Pons (tissue), 1 donor: ENCODE measurements at places on chromosomes 2 and 18.

DNA sequence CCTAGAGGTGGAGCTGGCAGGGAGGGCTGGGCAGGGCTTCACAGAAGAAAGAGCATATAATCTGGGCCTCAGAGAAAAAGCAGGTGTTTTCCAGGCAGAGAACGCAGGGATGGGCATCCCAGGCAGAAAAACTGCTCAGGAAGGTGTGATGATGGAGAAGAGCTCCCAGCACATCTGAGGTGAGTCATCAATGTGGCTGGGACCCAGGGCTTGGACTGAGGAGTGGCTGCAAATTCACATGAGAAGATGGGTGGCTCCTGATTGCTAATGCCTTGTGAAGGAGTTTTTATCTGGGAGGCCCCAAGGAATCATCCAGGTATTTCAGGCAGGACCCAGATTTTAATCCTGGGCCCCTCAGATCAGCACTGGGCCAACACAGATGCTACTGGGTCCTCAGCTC is 10.2 kb downstream of the IL1F10 start:
- no peak for DNase-seq

DNA sequence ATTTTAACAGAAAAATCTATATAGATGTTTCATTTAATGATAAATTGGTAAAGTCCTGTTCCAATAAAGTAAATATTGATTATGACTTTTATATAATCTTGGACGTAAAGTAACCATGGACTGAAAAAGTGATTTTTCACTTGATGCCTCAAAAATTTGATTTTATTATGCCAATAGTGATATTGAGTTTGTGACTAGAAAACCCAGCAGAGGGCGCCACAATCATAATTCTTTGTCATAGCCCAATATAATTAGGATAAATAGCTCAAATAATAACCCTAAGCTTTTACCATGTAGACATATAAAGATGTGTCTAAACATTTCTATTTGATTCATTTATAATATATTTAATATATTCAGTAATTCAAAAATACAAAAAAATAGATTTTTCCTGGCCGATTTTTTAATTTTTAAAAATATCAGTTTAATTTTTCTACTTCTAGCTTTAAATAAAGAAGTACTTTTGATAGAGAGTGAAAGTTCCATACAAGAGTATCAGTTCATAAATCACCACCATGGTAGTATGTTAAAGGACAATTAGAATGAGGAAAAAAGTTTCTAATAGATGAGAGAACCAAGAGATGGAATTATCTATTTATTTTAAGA is 30.7 kb downstream of the CAMKMT start:
- DNase-seq, result peak; percentile 41

- peak; percentile 88 for DNase-seq
Measured at GRCh38 chr2:34096562-34097171, 497.6 kb upstream of the FAM98A start.

DNA sequence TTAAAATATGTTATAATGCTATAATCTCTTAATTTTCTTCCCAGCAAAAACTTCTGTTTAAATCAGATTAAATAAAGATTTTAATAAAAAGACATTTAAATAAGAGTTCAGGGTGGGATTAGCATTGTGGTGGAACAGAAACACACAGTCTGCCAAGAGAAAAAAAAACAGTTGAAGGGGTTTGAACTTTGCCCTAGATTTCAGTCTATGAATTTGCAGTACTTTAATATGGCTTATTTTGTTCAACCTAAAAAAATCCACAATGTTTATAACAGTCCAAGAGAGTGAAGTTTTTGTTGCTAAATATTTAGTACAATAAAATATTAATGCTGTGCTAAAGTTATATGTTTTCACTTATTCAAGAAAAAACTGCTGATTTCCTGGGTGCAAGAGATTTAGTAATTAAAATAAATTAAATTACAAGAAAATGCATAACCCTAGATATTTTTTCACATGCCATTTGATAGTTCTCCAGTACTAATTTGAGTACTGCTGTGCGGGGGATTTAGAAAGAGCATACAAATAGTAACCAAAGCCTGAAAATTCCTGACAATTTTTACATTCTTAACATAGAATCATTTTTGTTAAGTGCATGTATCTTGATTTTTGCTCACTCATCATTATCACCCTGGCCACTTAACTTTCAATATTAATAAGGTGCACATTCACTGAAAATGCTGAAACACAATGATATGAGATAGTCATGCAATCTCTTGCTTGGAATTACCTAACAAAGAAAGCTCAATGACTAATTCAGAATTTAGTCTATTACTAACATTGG is 52.6 kb downstream of the SLC40A1 start:
- no peak for DNase-seq

DNA sequence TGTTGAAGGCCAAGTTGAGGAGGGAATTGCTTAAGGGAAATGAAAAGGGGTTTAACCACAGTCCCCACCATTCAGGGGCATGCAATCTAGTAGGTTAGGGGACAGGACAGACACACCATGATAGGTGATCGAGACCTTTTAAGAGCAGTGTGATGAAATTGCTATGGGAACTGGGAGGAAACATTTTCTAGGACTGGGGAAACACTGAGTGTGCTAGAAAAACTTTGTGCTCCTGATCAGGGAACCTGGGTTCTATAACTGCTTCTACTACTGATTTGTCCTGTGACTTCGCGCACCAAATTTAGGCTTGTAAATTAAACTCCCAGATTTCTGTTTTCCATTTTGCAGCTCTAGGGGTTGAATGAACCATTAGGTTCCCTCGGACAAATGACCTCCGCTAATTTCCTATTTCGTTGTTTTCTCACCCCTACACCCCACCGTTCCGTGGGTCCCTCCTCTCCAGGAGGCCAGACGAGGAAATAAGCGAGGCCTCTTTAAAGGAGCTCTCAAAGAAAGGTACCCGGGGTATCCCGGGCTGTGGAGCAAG is 371 bp upstream of the LCLAT1 start:
- DNase-seq, result no peak

DNA sequence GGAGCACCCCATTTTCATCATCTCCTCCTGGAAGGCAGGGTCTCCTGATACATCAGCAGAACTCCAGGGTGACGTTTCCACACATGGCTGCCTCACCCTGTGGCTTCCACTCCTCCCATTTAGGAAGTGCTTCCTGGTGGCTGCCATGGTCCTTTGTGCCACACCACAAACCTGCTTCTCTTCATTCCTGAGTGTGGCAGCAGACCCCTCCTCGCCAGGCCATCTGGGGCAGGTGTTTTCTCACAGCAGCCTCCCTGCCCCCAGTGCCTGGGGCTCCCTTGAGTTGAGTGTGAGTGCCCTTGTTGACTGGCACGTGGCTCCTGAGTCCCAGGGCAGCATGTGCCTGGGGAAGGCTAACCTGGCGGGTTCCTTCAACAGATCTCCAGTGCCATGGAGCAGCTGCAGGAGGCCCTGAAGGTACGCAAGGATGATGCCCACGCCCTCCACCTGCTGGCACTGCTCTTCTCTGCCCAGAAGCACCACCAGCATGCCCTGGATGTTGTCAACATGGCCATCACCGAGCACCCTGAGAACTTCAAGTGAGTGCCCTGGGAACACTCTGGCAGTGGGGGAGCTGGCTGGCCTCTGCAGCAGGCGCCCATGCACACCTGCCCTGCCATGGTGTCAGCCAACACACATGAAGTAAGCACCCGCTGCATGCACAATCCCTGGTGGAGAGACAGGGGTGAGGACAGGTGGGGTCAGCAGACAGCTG is 113.4 kb upstream of the MCFD2 start:
- no peak for DNase-seq

GRCh38 chr2:171745141-171745540 is 57.9 kb downstream of the DYNC1I2 start:
- no peak for DNase-seq

DNA sequence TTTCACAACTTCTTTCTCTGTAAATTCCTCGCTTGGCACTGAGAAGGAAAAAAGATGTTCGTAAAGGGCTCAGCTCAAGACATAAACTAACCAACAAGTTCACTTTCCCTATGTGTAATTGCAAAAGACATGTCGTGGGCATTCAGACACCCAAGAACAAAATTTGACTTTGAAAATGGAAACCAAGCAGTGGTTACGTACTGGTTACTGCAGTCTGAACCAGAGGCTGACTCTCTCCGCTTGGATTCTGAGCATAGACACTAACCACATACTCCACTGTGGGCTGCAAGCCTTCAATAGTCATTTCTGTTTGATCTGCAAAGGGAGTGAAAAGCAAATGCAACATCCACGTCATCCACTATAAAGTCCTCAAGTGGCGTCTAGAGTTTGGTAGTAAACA is 53.9 kb downstream of the FN1 start:
- no peak for DNase-seq

DNA sequence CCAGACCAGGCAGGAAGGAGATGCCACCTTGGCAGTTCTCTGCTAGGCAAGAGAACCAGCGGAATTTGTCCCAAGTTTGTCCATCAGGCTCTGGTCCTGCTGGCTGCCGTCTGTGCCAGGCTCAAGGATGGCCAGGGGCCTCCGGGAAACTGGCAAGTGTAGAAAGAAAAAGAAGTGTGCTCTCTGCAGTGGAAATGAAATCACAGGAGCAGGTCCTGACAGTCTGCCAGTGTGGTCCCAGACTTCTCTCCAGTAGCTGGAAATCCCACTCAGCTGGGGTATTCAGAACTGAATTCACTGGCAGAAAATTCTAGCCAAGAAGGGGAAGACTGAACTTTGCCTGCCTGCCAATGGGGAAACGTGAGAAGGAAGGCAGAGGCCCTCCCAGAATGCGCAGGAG is 91.0 kb downstream of the STPG4 start:
- DNase-seq, result no peak

- no peak for DNase-seq
Measured at GRCh38 chr2:41084321-41084720, 632.4 kb upstream of the SLC8A1 start.

GRCh38 chr2:85481818-85482777 is 56.9 kb upstream of the MAT2A start:
- DNase-seq, result no peak

DNA sequence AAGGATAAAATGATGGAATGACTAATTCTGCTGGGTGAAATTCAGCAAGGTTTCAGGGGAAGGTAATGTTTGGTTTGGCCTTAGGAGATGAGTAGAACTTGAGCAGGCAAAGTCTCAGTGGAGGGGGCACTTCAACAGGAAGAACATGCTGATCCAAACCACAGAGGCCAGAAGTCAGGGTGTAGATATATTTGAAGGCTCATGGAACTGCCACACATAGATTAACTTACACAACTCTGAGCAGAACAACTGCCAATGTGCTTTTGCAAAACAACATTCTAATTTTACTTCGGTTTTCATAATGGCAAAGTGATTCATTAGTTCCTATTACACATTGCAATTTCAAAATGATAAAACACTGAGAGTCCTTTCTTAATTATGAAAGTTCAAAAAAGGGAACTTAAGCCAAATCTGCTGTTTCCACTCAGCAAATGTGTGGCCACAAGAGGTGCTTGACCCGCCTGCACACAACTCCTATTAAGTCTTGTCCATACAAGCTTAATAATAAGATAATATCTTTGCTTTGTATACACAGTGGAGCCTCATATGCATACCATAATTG is 284.8 kb downstream of the MREG start:
- peak; percentile 32 for DNase-seq

GRCh38 chr18:49817947-49818346 is 4.6 kb upstream of the ACAA2 start:
- no peak for DNase-seq

- no peak for DNase-seq
Measured at GRCh38 chr2:220552790-220553535, 925.5 kb downstream of the SLC4A3 start.

- DNase-seq, result no peak
Measured at GRCh38 chr2:44934983-44935728, 6.3 kb upstream of the SIX3 start.

GRCh38 chr2:231160701-231161100 is 35.9 kb upstream of the HTR2B start:
- DNase-seq, result no peak

DNA sequence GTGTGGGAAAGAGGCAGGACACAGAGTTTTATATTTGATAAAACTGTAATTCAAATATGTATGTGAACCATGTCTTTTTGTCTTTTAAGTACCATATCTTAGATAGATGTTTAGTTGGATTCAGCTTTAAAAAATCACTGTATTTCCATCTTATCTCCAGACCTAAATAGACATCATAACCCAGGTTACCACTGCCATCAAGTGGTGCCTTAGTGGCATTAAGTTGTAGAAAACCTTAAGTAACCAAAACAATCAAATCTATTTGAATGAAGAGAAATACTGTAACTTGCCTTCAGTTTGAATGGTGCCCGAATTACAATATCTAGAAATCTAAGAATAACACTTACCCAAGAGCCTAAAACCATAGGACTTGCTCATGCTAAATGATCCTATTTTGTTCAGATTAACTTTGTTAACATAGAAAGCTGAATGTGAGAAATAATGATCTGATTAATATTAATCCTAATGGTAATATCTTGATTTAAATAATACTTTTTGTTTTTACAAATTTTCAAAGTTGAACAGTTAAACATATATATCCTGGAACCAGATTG is 92.5 kb upstream of the MAP2 start:
- DNase-seq, result peak; percentile 31

DNA sequence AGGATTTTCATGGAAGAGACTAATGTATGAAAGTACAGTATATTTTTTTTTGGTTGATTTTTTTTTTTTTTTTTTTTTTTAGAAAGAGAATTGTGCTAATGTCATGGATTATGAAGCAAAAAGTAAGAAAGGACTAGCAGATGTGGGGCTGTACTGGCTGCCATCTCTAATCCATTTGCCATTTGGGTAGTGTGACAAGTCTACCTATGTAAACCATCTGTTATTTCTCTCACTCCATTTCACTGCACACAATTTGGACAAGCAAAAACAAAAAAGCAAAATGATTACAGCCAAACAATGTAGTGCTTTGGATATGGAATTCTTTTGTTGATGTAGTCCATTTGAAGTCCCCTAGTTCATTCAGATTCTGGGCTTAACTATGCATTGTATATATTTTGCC is 1355.4 kb downstream of the LRP1B start:
- no peak for DNase-seq

GRCh38 chr2:242054881-242055801 is 185.6 kb downstream of the RTP5 start:
- no peak for DNase-seq

GRCh38 chr2:134446383-134447017 is 192.6 kb downstream of the MGAT5 start:
- no peak for DNase-seq

GRCh38 chr2:41936771-41937463 is 110.9 kb upstream of the PKDCC start:
- DNase-seq, result no peak
